Glutamatergic neuron (in vitro differentiated cells): ENCODE measurements at places on chromosomes 2 and 18.

DNA sequence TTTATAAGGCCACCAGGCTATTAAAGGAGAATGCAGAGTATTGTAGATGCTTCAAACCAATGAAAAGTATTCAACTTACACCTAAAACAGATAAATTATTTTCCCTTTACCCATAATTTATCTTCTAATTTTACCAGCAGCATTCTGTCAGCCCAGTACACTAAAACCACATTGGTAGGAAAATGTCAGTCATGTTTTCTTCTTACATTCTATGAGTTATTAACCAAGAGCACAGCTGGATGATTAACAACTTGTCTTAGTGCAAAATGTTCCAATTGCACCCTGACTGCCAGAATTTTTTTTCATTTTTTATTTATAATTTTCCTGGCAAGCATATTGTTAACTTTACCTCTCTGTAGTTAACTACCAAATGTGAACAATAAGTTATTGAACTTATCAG lies 79.0 kb upstream of the WDR75 start:
- H3K4me3 ChIP-seq = no peak overlapping the region
- no peaks in the 10 kb centered on the region for H3K36me3 ChIP-seq
- H3K4me1 ChIP-seq = no peaks in the 10 kb centered on the region

DNA sequence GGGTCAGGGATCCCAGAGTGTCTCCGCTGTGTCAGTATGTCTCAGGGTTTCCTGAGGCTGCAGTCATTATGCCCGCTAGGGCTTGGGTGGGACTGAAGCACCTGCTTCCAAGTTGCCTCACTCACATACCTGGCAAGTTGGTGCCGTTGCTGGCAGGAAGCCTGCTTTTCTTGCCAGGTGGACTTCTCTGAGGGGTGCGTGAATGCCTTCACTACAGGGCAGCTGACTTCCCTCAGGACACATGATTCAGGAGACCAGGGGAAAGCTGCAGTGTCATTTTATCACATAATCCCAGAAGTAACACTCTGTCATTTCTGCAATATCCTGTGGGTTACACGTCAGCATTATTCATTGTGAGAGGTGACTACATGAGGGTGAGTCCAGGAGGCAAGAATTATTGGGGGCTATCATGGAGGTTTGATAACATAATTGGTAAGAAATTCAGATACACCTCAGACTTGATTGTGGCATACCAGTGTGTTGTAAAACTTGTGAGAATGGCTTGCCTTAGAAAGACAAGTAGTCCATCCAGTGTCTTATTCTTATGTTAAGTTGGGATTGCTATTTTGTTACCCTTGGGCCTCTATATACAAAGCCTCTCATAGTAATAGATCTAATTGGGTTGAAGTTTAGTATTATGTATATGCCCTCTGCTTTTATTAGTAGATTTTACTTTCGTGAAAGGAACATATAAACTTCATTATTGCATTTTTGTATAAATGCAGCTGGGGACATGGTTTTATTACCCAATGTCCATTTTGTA lies 44.1 kb downstream of the NEDD4L start:
- H3K4me1 ChIP-seq = peaks cover 40% of the 10 kb centered on the region
- DNase-seq = no peak
- H3K4me3 ChIP-seq = no peak overlapping the region
- no peak overlapping the region for H3K27ac ChIP-seq

- no peak for DNase-seq
- H3K4me1 ChIP-seq = no peaks in the 10 kb centered on the region
- peaks cover 2% of the 10 kb centered on the region for H3K27me3 ChIP-seq
- H3K27ac ChIP-seq = no peak overlapping the region
These were observed 294.4 kb upstream of the CHAC2 start for GRCh38 chr2:53473236-53473635.

DNA sequence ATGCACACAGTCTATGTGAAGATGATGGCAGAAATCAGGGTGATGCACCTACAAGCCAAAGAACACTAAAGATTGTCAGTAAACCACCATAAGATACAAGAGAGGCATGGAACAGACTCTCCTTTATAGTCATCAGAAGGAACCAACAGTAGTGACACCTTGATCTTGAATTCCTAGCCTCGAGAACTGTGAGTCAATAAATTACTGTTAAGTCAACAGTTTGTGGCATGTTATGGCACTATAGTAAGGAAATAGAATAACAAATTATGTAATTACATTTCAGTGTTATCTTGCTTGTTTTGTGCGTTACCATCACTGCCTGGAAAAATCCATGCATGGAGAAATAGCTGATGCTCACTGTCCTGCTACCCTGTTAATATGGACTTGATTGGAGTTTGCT lies 110.2 kb upstream of the LRP1B start:
- no peak overlapping the region for H3K4me3 ChIP-seq
- no peaks in the 10 kb centered on the region for H3K36me3 ChIP-seq
- DNase-seq = no peak
- peaks cover 2% of the 10 kb centered on the region for H3K27me3 ChIP-seq
- H3K27ac ChIP-seq = no peak overlapping the region

- H3K27me3 ChIP-seq = no peaks in the 10 kb centered on the region
- H3K4me1 ChIP-seq = no peaks in the 10 kb centered on the region
- H3K4me3 ChIP-seq = no peak overlapping the region
- no peak overlapping the region for H3K27ac ChIP-seq
- H3K36me3 ChIP-seq = no peaks in the 10 kb centered on the region
- no peak for DNase-seq
These were observed 95.3 kb upstream of the EPB41L3 start for GRCh38 chr18:5639131-5639530.

DNA sequence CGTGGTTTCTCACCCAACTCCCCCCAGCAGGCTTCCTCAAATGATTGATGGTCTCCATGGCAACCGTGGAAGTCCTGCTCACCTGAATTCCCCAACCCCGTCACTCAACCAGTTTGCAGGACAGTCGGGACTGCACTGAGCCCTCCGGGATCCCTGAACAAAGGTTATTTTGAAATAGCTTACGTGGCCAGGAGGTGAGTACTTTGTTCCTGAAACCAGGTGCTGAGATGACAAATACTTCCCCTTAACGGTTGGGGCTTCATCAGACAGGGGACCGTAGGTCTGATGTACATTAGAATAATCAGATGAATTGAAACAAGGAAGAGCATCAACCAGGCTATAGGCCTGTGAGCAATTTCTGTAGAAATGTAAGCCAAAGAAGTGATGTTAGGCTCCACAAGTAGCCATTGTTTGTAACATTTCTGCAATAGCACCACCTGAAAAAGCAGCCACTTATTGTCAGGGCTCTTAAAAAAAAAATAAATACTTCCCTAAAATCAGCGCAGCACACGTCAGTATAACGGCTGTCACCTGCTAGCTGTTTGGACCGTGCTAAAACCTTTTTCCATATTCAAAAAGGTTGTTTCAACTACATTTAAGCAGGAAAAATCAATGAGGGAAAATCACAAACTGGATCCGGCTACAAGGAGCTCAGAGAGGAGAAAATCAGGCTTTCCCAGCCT lies 206.4 kb upstream of the ID2 start:
- no peaks in the 10 kb centered on the region for H3K4me1 ChIP-seq
- peaks cover 2% of the 10 kb centered on the region for H3K27me3 ChIP-seq
- no peak overlapping the region for H3K4me3 ChIP-seq
- no peak for DNase-seq
- no peak overlapping the region for H3K27ac ChIP-seq

DNA sequence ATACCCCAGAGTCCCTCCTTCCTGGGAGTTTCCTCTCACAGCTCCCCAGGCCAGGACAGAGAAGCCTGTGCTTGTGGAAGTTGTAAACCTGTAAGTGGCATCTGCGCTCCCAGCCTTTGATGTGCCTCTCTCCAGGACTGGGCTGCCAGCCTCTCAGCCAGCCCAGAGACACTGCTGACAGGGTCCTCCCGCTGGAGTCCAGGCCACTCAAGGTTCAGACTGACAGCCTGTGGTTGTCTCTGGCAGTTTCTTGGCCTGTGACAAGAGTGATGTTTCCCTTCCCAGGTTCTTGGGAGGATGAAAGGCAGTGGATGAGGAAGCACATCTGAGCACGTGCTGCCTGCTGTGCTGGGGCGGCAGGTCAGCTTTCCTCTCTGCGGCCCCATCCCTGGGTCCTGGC lies 3.0 kb downstream of the SLC35F6 start:
- no peak overlapping the region for H3K27ac ChIP-seq
- DNase-seq = no peak
- no peaks in the 10 kb centered on the region for H3K36me3 ChIP-seq
- no peak overlapping the region for H3K4me3 ChIP-seq
- H3K4me1 ChIP-seq = peaks cover 14% of the 10 kb centered on the region

DNA sequence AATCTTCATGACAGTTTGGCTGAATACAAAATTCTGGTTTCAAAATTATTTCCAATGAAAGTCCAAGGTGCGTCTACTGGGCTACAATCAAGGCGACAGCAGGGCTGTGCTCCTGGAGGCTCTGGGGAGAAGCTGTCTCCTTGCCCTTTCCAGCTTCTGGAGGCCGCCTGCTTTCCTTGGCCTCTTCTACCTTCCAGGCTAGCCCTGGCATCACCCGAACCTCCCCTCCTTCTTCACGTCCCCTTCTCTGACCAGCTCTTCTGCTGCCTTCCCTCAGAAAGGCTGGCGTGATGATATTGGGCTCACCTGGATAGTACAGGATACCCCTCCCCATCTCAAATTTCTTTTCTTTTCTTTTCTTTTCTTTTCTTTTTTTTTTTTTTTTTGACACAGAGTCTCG lies 115.5 kb downstream of the KCNF1 start:
- no peak overlapping the region for H3K4me3 ChIP-seq
- H3K36me3 ChIP-seq = no peaks in the 10 kb centered on the region
- no peak for DNase-seq
- H3K4me1 ChIP-seq = peaks cover 4% of the 10 kb centered on the region

DNA sequence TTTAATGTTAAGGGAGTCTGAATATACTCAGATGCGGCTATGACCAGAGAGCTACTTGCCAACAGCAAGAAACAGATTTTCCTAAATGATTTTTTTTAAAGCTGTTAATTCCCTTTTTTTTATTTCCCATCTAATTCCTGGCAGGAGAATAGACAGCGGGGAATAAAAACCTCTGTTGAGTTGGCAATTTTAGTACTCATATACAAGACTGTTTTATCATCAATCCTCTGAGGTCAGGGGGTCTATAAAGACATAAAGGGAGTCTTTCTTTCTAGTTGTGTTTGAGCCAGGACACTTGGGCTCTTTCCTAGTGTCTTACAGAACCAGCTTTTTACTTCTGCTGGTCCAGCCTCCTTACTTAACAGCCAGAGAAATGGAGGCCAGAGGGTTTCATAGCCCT lies 29.4 kb downstream of the MAIP1 start:
- H3K4me3 ChIP-seq = no peak overlapping the region
- H3K27ac ChIP-seq = no peak overlapping the region
- no peaks in the 10 kb centered on the region for H3K36me3 ChIP-seq
- peaks cover 15% of the 10 kb centered on the region for H3K4me1 ChIP-seq

GRCh38 chr2:137992039-137992646 lies 27.9 kb downstream of the HNMT start:
- no peak overlapping the region for H3K4me3 ChIP-seq
- no peak overlapping the region for H3K27ac ChIP-seq
- H3K36me3 ChIP-seq = peaks cover 6% of the 10 kb centered on the region

DNA sequence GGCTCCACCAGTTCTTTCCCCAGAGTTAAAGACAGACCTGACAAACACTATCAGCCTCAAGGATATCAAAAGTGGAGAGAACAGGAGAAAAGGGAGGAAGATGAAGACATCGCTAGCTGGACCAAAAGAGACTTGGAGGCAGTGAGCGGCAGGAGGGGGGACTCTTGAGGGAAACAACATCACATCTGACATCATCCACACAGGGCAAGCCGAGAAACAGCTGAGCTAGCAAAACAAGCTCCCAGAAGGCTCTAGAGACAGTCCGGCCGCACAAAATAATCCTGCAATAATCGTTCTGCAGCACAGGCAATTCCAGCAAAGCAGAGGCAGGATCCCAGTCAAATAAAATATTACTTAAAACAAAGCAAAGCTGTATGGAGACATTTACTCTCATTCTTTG lies 239.8 kb downstream of the EN1 start:
- peaks cover 10% of the 10 kb centered on the region for H3K4me1 ChIP-seq
- H3K36me3 ChIP-seq = no peaks in the 10 kb centered on the region
- peaks cover 1% of the 10 kb centered on the region for H3K27me3 ChIP-seq
- no peak overlapping the region for H3K4me3 ChIP-seq

DNA sequence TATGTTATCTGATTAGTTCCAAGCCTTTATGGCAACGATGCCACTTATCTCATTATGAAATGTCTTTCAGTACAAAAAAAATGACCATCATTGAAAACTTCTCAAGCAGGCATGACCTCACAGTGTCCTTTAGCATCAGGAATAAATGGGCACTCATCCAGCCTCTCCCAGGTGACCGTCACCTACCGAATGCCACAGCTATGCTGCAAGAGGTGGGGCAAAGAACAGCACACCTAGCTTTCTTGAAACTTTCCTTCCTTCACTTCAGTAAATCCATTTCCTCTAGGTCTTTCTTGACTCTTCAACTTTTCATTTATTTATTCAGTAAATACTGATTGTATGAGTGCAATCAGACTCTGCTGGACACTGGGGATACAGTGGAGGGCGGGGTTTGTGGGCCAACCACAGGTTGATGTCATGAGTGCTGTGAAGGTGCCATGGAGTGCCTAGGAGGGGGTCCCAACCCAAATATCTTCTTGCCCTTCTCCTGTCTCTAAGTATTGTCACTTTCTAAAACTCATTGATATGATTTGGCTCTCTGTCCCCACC lies 54.3 kb upstream of the HK2 start:
- DNase-seq = no peak
- no peaks in the 10 kb centered on the region for H3K36me3 ChIP-seq
- H3K27me3 ChIP-seq = peaks cover 3% of the 10 kb centered on the region
- no peaks in the 10 kb centered on the region for H3K4me1 ChIP-seq

GRCh38 chr18:46061387-46061786 lies 10.7 kb downstream of the PSTPIP2 start:
- no peaks in the 10 kb centered on the region for H3K4me1 ChIP-seq
- no peaks in the 10 kb centered on the region for H3K27me3 ChIP-seq
- no peak for DNase-seq
- no peak overlapping the region for H3K4me3 ChIP-seq
- H3K36me3 ChIP-seq = no peaks in the 10 kb centered on the region

GRCh38 chr2:23037596-23037995 lies 347.4 kb upstream of the KLHL29 start:
- no peaks in the 10 kb centered on the region for H3K36me3 ChIP-seq
- H3K4me1 ChIP-seq = no peaks in the 10 kb centered on the region
- no peak overlapping the region for H3K4me3 ChIP-seq
- DNase-seq = no peak
- no peaks in the 10 kb centered on the region for H3K27me3 ChIP-seq

DNA sequence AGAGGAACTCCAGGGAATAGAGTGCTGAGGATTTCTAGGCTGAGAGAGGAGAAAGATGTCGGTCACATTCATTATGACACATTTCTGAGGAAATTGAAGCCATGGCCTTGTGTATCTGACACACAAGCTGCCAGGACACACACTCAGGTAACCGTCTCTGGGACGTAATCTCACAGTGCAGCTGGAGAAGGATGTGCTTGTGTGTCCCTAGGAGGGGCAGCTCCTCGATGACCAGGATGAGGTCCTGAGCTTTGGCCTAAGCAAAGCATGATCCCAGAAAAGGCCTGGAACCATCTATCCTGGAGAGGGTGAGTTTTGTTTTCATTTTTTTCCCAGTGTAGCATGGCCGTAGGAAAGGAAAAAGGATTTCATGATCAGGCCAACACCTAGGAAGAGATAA lies 102.2 kb downstream of the CAPN13 start:
- H3K36me3 ChIP-seq = peaks cover 15% of the 10 kb centered on the region
- no peak for DNase-seq
- H3K4me1 ChIP-seq = no peaks in the 10 kb centered on the region
- H3K27me3 ChIP-seq = peaks cover 1% of the 10 kb centered on the region
- H3K27ac ChIP-seq = no peak overlapping the region

GRCh38 chr2:44623622-44624351 lies 262.0 kb downstream of the CAMKMT start:
- no peaks in the 10 kb centered on the region for H3K27me3 ChIP-seq
- peaks cover 1% of the 10 kb centered on the region for H3K4me1 ChIP-seq
- no peak for DNase-seq
- H3K36me3 ChIP-seq = no peaks in the 10 kb centered on the region
- no peak overlapping the region for H3K27ac ChIP-seq
